Testis (tissue), 5 donors: ENCODE measurements at places on chromosomes 2 and 18.

DNA sequence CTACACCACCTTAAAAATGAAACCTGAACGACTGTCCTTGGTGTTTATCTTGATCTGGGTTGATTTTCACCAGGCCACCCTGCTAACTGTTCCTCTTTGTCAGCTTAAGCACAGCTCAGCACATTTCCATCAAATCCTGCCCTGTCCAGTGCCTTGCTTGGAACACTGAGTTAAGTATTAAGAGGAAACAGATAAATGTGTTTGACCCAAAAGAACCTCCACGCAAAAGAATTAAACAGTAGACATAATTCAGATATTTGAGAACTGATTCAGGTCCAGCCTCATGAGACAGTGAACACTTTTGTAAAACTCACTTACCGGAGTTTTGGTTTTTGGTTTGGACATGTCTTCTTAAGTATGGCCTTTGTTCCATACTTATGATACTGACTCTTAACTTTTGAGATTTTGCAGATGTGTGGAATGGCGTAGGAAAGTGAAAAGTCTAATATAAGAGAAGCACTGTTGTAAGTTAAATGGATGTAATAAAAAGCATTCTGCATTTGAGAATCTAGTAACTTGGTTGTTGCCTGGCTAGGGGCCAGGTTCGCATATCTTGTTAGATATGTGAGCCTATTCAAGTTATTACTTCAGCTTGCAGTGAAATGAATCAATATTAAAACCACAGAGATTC lies 88.9 kb upstream of the SERPINE2 start:
- peak; percentile 34 for DNase-seq

DNA sequence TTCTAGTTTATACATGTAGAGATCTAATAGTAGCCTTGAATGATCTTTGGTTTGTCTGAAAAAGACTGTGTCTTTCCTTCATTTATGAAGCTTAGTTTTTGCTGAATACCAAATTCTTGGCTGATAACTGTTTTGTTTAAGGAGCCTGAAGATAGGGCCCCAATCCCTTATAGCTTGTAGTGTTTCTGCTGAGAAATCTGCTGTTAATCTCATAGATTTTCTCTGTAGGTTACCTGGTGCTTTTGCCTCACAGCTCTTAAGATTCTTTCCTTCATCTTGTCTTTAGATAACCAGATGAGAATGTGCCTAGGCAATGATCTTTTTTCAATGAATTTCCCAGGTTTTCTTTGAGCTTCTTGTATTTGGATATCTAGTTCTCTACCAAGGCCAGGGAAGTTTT lies 562.1 kb downstream of the XIRP2 start:
- no peak for DNase-seq

DNA sequence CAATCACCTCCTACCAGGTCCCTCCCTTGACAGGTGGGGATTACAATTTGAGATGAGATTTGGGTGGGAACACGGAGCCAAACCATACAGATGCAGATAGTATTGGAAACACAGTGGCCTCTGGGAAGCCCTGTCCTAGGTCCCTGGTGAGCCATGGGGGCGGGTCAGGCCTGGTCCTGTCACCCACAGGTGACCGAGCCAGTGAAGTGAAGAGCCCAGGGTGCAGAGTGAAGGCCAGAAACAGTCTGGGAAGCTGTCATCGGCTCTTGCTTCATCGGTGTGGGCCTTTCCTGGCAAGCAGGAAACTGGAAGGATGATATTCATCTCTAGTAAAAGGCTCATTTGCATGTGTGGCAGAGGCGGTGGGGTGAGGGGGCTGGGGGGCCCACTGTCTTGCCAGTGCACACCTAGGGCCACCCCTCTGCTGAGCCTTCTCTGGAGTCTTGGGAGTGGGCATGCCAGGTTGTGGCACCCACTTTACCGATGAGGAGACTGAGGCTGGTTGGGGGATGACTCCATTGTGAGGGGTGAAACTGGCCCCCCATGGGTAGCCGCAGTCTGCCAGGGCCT lies 290.6 kb downstream of the NDUFA10 start:
- DNase-seq, result no peak

- no peak for DNase-seq
Observed at GRCh38 chr2:145286716-145287275, 766.9 kb upstream of the ZEB2 start.

DNA sequence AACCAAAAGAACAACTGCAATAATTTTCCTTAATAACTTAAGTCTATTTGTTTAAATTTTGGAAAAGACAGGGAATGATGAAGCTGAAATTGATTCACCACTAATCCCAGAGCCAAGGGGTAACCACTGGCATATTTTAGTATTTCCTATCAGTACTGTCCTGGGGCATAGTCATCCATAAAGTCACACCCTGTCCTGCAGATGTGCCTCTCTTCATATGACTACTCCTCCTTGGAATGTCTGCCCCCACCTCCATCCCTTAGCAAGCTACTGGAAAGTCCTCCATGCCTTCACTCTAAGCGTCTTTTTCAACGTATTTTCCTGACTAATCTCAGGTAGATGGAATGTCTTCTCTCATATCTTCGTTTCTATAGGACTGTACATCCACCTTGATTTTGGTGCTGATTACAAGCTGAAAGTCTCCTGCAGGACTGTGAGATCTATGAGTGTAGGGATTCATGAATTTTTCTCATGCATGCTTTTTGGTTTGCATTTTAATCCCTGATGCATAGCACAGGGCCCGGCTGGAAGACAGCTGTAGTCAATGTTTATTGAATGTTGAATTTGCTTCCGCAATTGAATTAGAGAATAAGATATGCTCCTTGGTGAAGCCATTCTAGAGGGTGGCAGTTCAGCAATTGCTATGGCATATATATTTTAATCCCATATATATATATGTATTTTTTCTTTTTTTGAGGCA lies 85.6 kb downstream of the MOGAT1 start:
- DNase-seq, result no peak

DNA sequence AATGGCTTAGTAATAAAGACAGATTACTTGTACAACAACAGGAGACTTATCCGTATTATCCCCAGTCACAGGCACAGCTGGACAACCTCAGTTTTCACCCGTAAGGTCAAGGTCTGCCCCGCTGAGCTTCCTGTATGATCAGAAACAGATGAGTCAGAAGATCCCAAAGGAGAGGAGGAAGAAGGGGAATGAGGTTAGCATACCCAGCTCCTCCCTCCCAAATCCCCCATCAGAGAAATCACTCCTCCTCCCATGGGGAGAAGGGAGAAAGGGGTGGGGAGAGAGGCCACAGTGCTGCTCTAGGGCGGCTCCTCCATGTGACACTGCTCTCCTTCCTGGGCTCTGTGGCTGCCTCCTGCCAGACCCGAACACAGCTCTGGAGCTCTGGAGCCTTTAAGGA lies 53.8 kb upstream of the SPTBN1 start:
- DNase-seq, result peak; percentile 78

DNA sequence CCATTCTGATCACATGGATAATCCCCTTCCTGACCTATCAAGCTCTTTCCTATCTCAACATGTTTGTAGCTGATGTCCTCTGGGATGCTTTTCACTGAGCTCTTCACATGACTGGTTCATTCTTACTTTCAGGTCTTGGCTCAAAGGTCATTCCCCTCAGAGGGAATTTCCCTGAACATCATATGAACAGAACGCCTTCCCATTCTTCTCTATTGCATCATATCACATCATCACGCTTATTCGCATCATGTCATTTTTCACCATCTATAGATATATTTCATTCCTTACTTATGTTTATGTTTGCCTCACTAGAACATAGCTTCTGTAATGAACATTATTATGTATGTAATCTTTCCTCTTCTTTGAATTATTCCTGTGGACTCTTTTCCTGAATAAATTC lies 178.9 kb upstream of the APCDD1 start:
- no peak for DNase-seq

- DNase-seq, result no peak
Observed at GRCh38 chr2:177464549-177464948, 72.0 kb downstream of the AGPS start.

- no peak for DNase-seq
Observed at GRCh38 chr2:44753552-44754285, 187.8 kb upstream of the SIX3 start.

GRCh38 chr2:134153294-134153880 lies 100.5 kb upstream of the MGAT5 start:
- no peak for DNase-seq

- DNase-seq, result no peak
Observed at GRCh38 chr2:140351692-140352091, 1571.5 kb upstream of the NXPH2 start.

DNA sequence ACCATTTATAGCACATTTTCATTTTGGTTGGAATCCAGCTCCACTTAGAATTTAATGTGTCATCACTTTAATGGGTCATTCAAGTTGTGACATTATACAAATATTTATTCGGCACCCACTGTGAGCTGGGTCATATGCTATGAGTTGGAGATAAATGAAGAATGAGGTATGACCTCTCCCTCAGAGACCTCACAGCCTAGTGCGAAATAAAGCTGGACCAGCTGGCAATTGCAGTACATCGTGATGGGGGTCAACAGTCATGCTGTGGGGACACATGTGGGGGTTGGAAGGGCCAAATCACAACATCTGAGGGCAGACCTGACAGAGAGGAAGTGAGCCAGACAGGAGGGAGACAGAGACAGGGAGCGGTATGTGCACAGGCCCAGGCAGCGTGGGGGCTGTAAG lies 175.4 kb downstream of the MAIP1 start:
- no peak for DNase-seq

GRCh38 chr2:160221391-160222276 lies 21.6 kb upstream of the ITGB6 start:
- DNase-seq, result no peak

GRCh38 chr2:203195331-203196036 lies 43.3 kb upstream of the CYP20A1 start:
- no peak for DNase-seq

GRCh38 chr2:62727876-62728566 lies 22.5 kb downstream of the EHBP1 start:
- no peak for DNase-seq

DNA sequence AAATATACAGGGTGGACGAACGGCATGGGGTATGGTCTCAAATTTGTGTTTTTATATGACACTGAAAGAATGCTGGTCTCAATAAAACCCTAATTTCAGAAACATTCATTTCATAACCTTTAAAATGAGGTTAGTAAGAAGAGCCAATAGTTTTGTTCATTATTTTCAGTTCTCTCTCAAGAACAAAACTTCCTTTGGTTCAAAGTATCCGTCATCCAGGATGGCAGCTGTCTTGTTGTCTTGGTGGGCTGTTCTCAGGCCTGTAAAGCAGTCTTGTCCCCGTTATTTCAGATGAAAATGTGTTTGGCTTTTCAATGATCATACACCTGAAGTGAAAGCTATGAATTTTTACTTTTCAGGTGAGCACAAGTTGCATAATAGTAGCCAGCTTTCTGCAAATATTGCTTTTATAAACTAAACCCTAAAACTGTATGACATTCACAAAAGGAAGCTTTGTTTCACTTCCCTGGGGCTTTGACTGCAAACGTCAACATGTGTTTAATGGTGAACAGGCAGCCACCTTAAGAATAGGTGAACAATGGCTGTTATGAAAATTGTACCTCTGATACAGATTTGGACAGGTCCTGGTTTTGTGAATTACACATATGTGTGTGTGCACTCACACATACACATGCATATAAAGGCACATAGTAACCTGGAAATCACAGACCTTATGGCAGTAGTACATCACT lies 2.6 kb downstream of the IL18RAP start:
- DNase-seq, result no peak
